Activated CD4-positive, CD25-positive, alpha-beta regulatory T cell treated with anti-CD3 and anti-CD28 coated beads, Interleukin-2, amount 50 U/mL, for 72 hours (primary cell): ENCODE measurements at places on chromosomes 3 and 15.

GRCh38 chr15:65033659-65034269 lies 4.3 kb upstream of the MTFMT start:
- DNase-seq = no peak

- no peak for DNase-seq
These were observed 36.3 kb upstream of the PCOLCE2 start for GRCh38 chr3:142925140-142925539.

GRCh38 chr3:193768070-193768394 lies 175.0 kb downstream of the OPA1 start:
- no peak for DNase-seq

GRCh38 chr15:91422797-91423196 lies 322.7 kb downstream of the SV2B start:
- DNase-seq = no peak

- DNase-seq = no peak
These were observed 17.5 kb downstream of the OCA2 start for GRCh38 chr15:28081594-28081993.

GRCh38 chr3:195052939-195053338 lies 218.0 kb downstream of the XXYLT1 start:
- DNase-seq = no peak

DNA sequence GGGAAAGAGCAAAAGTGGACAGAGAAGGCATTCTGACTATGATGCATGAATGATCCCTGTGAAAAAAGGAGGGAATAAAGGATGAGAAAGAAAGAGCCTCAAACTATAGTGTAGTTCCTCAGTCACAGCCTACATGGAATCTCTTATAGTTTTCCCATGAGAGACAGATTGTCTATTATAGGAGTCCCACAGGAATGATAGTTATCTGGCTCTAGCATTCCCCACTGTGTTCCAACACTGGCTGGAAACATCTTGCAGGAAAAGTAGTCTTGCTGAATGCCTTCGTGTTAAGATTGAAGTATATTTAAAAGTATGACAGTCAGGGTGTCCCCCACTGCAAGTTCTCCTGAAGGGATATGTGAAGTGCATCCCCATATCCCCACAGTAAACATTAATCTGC lies 641.5 kb upstream of the NECTIN3 start:
- DNase-seq = no peak

GRCh38 chr15:66956672-66957430 lies 108.6 kb upstream of the SMAD3 start:
- no peak for DNase-seq

- DNase-seq = no peak
These were observed 55.2 kb upstream of the SSR3 start for GRCh38 chr3:156610154-156610553.

- DNase-seq = no peak
These were observed 58.8 kb downstream of the SLCO2A1 start for GRCh38 chr3:133970916-133971315.

DNA sequence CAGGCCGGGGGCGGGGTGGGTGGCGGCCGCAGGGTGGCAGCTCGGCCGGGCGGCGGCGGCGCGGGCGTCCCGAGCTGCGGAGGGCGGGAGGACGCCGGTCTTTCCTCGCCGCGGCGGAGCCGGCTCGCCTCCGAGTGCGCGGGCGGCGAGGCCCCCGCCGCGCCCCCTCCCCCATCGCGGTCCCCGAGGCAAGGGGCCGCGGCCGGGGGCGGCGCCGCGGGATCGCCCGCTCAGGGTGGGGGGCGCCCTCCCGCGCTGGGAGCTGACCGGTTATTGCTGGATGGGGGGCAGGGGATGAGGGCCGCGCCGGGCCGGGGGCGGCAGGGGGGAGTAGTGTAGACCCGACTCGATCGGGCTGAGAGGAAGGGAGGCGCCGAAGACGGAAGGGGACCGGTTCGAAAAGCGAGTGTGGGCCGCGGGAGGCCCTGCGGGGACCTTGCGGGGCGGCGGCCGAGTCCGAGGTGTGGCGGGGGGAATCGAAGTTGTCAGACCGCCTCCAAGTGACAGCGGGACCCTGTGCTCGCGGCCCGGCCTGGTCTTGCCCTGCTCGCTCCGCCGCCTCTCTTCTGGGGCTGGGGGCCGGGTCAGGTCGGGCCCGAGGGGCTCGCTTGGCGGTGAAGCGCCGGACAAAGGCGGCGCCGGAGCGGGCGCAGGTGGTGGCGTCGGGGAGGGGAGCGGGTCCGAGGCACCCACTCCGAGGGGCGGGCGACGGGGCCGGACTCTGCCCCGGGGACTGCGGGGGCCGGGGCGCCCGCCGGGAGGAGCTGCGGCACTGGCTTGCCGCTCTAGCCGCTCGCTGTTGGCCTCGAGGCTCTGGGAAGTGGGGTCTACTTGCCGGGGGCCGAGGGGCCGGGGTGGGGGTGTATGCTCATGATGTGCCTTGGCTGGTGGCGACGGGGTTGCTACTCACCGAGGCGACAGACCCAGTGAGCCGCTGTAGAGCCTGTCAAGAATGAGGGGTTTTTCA lies 1.1 kb downstream of the BAHD1 start:
- no peak for DNase-seq

- DNase-seq = no peak
These were observed 49.6 kb downstream of the SLMAP start for GRCh38 chr3:57805674-57806073.

- DNase-seq = peak; percentile 81
These were observed 8.4 kb downstream of the NBEAL2 start for GRCh38 chr3:46987743-46988401.
